ENCODE measurements at places on chromosomes 16 and 17.

DNA sequence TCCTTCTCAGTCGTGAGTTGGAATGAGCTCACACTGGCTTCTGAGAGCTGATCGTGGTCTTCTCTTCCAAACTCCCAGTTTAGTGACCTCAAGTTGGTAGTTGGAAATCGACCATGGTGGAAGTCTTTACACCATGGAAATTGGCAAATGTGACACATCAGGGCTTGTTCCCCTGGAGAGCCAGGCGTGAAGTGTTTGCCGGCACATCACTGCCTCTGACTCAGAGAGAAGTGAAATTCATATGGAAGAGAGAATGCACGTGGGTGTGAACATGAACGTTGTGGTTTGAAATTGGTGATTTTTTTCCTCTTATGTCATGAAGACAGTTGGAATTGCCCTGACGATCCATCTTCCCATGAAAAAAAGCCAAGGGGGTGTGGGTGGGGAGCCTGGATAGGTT is 47.4 kb downstream of the AXIN2 start:
- DNase-seq, result no peak

GRCh38 chr16:89368604-89369249 is 121.6 kb downstream of the ANKRD11 start:
- DNase-seq, result no peak

DNA sequence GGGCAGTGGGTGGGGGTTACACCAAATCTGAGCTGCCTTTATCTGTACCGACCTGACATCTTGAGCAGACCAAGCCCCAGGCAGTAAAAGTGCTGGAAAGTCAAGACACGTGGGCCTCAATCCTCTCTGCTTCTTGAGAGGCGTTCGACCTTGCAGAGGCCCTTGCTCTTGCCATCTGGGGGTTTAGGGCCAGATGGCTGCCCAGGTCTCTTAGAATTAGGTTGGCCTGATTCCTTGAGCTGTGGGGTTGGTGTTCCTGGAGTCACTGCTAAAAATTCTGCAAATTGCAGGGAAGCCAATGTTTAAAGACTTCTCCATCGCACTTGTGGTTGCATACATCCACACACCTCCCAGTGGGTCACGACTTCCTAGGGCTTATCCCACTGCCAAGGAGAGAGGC is 238.2 kb upstream of the ASIC2 start:
- DNase-seq, result no peak

DNA sequence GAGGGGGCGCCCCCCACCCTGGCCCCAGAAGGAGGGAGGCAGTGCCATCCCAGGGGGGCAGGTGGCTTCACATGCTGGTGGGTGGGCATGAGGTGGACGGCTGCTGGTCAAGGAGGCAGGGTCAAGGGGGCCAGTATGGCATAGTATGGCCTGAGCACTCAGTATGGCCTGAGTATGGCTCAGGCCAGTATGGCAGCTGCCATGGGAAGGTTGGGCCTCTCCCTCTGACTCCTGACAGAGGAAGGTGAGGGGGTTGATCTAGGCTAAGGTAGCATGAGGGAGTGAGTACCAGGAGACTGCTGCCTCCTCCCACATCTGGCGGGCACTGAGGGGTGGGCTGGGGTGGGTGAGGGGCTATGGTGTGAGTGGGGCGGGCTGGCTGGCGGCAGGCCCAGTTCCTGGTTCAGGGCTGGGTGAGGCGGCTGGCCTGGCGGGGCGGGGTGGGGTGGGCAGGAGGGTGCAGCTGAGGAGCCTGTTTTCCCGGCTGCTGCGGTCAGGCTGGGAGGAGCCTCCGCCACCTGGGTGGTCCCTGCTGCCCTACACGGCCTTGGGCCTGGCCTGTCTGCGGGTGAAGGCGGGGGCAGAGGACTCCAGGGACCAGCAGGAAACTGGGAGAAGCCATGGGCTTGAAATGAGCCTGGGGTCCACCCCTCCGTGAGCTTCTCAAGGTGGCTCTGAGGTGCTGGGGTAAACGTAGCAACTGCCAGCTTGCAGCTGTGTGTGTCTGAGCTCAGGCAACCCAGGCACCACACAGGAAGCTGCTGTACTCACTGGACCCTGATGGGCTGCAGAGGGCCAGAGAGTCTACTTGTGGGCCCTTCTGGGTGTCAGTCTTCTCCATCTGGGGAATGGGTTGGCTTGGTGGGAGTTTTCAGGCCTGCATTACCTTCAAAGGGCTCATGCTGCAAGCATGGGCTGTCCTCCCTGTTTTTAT is 57.0 kb downstream of the RAI1 start:
- no peak for DNase-seq

DNA sequence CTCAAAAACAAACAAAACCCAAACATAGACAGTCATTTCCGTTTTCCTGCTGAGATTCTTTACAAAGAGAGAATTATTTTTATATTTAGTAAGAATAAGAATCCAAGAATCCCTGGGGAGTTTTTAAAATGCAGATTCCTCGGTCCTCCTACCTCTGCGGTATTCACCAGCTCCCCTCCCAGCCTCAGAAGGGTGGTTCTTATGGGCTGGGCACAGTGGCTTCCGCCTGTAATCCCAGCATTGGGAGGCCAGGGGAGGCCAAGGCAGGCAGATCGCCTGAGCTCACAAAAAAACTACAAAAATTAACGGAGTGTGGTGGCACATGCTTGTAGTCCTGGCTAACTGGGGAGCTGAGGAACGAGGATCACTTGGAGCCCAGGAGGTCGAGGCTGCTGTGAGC is 26.7 kb upstream of the USP7 start:
- DNase-seq, result no peak

DNA sequence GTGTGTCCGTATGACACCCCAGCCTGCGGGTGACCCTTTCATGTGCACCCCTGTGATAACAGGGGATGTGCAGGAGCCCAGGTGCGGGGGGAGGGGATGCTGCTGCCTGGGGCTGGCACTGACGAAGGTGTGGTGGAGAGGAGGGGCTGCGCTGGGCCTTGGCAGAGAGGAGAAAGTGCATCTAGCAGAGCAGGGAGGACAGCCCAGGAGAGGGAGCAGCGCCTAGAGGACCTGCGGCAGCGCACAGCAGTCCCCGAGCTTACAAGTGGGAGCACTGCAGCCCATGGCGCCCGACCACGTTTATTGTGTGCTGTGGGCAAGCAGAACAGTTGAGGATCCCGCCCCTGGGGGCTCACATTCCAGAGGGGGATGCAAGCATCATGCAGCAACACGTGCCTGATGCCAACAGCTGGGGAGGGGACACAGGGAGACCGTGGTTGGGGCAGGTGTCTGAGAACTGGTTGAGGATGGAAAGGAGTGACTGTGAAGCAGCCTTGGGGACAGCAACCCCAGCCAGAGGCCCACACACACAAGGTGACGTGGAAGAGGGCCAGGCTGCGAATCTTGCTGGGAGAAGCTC is 10.9 kb upstream of the SLC7A5 start:
- no peak for DNase-seq

GRCh38 chr17:36816214-36816906 is 120.9 kb upstream of the LHX1 start:
- no peak for DNase-seq

- DNase-seq, result no peak
These were observed 24.9 kb downstream of the CDRT15 start for GRCh38 chr17:14211801-14212200.

DNA sequence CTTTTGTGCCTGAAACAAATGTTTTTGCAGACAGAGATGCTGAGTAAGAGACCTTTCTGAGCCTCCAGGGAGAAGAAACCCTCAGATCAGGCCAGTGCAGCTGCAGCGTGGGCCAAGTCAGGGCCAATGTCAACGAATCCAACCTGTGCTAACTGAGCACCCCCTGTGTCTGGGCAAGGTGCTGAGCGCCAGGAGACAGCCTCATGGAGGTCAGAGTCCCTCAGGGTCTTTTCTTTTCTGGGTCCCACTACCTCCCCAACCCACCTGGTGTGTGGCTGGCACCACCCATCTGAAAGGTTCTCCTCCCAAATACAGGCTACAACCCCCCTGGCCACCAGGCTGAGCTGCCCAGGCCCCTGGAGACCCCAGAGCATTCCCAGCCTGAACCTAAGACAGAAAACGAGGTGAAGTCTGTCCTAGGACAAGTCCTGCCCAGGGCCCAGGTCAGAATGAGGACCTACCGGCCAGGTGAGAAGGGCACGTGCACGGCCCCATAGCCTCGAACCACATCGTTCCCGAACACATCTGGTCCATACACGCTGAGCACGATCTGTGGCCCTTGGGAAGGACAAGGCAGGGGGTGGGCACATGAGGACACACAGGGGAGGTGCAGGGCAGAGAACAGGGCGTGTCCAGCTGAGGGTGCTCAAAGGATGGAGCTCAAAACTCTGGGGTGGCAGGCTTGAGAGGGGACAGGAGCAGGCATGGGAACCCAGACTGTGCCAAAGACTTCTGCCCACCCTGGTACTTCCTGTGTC is 15.0 kb downstream of the B9D1 start:
- no peak for DNase-seq

- no peak for DNase-seq
These were observed 3.9 kb downstream of the APRT start for GRCh38 chr16:88807626-88808453.

DNA sequence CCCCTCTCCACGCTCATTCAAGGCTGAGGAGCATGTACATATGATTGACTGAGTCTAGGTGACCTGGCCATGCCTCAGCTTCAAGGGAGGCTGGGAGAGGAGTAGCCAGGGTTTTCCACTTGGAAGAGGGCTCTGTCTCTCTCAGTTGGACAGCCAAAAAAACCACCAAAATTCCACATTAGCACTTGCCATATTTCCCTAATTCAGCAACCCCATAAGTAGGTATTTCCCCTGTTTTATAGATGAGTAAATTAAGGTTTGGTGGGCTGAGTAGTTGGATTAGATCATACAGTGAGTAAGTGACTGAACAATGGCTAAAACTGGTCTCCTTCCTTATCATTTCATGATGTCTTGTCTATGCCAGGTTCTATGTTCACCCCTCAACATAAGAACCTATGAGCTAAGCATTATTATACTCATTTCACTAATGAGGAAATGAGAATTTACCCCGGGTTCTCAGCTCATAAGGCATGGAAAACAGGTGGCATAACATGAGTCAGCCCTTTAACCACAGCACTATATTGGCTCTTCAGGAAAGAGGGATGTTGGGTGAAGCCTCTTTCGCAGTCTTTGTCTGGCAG is 68.0 kb upstream of the GAS7 start:
- no peak for DNase-seq

DNA sequence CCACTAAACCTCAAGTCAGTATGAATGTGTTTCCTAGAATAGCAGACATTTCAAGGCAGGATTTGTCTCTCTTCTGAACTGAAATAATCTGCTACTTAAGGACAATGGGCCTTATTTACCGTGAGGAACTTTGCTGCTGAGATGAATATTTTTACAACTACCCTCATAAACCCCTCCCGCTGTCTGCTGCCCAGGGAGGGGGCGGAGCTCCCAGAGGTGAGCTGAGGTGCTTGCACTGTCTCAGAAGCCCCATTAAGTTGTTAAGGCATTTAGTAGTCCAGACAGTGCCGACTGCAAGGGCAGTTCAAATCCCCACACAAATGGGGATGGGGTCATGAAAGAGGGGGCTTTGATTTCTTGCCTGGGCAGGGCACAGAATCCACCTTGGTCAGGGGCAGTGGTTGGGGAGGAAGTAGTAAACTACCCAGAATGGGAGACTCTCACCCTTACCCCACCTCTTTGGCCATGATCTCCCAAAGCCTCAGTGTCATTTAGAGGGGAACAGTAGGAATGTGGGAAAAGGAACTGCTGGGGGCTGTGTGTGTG is 19.2 kb downstream of the HNF1B start:
- no peak for DNase-seq

DNA sequence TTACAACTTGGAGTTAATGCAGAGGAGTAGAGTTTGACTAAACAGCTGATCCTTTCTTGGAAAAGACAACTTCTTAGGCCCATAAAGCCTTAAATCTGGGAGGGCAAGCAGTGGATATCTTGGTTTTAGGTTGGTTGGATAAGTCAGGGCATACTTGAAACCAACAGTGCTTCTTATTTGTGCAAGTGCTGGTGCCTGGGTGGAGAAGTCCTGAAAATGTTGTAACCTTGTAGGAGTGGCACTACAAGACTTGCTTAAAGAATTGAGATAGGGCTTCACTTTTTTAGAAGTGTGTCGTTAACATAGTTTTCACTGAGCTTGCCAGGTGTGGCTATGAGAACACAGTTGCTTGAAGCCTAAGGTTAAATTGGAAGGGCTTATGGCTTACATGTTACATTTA is 6.2 kb downstream of the MSI2 start:
- DNase-seq, result no peak

DNA sequence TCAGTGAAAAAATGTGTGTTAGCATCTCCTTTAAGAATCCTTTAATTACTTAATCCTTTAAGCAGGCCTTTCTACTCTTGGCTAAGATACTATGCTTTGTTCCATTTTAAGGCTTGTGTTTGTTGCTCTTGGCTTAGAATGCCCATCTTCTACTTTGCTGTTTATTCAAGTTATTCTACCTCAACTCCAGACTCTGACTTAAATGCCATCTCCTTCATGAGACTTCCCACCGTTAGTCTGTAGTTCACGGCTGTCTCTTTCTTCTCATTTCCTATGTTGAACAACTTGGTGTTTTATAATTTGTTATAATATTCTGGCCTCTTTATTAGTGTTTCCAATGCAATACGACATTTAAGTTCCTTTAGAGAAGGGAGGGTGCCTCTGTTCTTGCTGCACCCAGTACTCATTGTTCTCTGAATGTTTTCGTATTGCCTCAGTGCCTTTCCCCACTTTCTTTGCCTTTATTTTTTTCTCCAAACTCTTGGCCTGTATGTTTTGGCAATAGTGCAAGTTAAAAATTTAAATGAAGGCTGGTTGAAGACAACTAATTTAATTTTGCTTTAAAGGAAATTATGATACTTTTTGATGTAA is 6.1 kb upstream of the KRT10 start:
- DNase-seq, result no peak

DNA sequence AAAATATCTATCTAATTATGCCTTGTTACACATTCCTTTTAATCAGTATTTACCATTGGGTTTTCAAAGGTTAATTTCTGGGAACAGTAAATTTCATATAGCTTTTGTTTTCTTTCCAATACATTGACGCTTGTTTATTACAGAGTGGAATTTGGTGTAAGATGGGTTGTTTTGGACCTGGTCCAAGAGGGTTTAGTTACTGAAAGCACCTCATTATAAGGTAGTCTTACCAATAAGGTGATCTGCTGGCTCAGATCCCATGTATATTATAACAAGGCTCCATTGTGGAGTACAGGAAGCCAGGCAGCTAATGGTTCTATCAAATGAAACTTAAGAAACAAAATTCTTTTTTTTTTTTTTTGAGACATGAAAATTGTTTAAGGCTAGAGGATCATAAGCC is 87.3 kb upstream of the NACA2 start:
- no peak for DNase-seq

DNA sequence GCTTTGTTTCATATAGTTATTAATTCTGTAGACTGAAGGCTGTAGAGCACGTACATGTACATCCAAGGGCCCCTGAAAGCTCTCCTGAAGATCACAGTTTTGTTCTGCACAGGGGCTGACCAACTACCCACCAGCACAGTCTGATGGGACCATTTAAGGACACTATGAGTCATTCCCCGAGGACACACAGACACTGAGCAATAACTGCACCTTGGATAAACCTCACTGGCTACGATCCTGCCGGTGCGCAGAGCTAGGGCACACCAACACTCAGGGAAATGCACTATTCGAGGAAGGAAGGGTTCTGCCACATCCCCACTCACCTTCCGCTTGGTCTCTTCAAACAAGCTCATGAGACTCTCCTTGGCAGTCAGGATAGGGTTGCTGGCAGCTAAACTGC is 20.3 kb downstream of the SMG6 start:
- DNase-seq, result no peak

Measured in CD4-positive, CD25-positive, alpha-beta regulatory T cell (primary cell).